ENCODE measurements at places on chromosomes 12 and 14.

- H3K4me3 ChIP-seq, result no peak overlapping the region
- peak overlapping the region; percentile 54 for H3K27ac ChIP-seq
- peaks cover 17% of the 10 kb centered on the region for H3K4me1 ChIP-seq
- DNase-seq, result no peak
These were observed 6.2 kb downstream of the TTLL5 start for GRCh38 chr14:75667099-75667765.

GRCh38 chr12:119158402-119158801, 20.3 kb upstream of the HSPB8 start:
- no peak overlapping the region for H3K4me3 ChIP-seq
- H3K36me3 ChIP-seq, result no peaks in the 10 kb centered on the region
- no peak overlapping the region for H3K27ac ChIP-seq
- H3K4me1 ChIP-seq, result peaks cover 5% of the 10 kb centered on the region
- no peak for DNase-seq

- no peak overlapping the region for H3K4me3 ChIP-seq
- no peak for DNase-seq
- H3K27me3 ChIP-seq, result no peaks in the 10 kb centered on the region
- H3K36me3 ChIP-seq, result no peaks in the 10 kb centered on the region
- no peak overlapping the region for H3K27ac ChIP-seq
These were observed 424.3 kb downstream of the NPAS3 start for GRCh38 chr14:33362934-33363333.

- peak; percentile 80 for DNase-seq
- H3K27me3 ChIP-seq, result no peaks in the 10 kb centered on the region
- no peaks in the 10 kb centered on the region for H3K36me3 ChIP-seq
These were observed 54.1 kb upstream of the ARHGAP5 start for GRCh38 chr14:32022938-32023466.

- no peak for DNase-seq
- no peaks in the 10 kb centered on the region for H3K27me3 ChIP-seq
- H3K4me3 ChIP-seq, result no peak overlapping the region
These were observed 3.5 kb downstream of the IFI27 start for GRCh38 chr14:94113908-94114588.

All from cardiac muscle cell (in vitro differentiated cells and primary cell).